ENCODE measurements at places on chromosomes 4 and X.
A peak's percentile ranks its signal among the peaks of the same experiment; 100 is the strongest.

GRCh38 chr4:37392521-37393255 lies 148.1 kb downstream of the NWD2 start:
- DNase-seq, result no peak

- no peak for DNase-seq
Observed at GRCh38 chr4:149999485-150000074, 78.7 kb upstream of the DCLK2 start.

GRCh38 chrX:27863809-27864208 lies 56.0 kb downstream of the MAGEB10 start:
- no peak for DNase-seq

DNA sequence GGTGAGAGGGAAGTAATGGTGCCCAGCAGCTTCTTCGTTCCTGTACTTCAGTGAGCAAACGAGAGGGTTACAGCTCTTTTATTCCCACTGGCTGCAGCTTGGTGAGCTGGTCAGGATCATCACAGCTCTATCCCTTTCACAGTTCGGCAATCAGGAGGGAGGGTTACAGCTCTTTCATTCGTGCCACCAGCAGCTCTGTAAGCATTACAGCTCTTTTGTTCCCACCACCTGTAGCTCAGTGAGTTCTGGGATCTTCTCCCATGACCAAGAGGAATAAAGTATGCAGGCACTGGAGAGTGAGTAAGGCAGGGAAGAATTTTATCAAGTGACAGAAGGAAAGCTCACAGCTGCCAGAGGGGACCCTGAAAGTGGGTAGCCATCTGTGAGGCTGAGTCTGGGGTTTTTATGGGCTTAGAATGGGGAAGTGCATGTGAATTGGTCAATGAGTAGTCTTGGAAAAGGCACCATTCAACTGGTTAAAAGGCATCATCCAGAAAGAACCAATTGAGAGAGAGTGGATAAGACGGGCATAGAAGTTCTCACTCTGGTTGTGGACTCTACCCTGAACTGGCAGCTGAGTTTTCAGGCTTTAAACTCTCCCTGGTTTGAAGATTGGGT lies 123.7 kb downstream of the COX18 start:
- DNase-seq, result no peak

DNA sequence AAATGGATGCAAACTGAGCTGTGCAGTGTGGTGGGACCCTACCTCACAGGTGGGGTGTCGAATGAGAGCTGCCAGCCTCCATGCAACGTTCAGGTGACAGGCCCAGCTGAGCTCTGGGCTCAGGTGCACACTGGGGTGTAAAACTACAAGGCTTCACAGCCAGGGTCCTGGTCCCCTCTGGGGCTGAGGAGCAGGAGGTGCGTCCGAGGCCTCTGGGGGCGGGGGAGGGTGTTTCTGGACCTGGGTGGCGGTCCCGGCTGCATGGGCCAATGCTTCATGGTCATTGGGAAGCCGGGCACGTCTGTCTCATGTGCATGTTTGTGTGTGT lies 26.5 kb upstream of the SORCS2 start:
- DNase-seq, result no peak

DNA sequence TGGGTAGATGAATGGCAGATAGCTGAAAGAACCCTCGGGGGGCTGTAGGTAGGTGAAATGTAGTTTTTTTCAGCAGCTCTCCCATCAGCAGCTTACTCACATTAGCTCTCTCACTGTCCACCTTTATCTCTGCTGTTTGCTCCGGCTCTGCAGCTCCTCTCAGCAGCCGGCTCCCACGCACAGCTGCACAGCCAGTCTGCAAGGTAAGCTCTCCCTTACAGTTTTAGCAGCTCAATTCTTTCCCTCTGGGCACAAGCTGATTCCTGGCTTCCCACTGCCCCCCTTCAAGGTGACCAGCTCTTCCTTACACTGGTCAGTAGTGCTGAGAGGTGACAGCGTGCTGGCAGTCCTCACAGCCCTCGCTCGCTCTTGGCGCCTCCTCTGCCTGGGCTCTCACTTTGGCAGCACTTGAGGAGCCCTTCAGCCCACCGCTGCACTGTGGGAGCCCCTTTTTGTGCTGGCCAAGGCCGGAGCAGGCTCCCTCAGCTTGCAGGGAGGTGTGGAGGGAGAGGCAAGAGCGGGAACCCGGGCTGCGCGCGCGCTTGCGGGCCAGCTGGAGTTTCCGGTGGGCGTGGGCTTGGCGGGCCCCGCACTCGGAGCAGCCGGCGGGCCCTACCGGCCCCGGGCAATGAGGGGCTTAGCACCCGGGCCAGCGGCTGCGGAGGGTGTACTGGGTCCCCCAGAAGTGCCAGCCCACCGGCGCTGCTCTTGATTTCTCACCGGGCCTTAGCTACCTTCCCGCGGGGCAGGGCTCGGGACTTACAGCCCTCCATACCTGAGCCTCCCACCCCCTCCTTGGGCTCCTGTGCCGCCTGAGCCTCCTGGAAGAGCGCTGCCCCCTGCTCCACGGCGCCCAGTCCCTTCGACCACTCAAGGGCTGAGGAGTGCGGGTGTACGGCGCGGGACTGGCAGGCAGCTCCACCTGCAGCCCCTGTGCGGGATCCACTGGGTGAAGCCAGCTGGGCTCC lies 393.6 kb downstream of the CENPC start:
- DNase-seq, result no peak

DNA sequence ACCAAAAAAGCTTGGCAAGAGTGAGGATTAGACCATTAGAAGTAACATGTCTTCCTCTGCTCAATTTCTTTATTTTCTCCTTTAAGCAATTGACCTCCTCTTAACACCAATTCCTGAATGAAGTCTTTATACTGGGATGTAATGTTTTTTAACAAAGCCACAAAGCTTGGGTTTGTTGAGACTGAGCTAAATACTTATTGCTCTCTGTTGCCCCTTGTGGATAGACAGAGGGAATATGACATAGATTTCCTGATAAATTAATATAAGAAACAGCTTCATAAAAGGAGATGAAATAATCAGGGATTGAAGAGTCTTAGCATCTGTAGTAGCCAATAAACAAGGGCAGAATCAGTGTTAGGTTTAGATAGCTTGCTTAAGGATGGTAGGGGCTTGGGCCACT lies 57.6 kb downstream of the CCDC160 start:
- DNase-seq, result no peak

DNA sequence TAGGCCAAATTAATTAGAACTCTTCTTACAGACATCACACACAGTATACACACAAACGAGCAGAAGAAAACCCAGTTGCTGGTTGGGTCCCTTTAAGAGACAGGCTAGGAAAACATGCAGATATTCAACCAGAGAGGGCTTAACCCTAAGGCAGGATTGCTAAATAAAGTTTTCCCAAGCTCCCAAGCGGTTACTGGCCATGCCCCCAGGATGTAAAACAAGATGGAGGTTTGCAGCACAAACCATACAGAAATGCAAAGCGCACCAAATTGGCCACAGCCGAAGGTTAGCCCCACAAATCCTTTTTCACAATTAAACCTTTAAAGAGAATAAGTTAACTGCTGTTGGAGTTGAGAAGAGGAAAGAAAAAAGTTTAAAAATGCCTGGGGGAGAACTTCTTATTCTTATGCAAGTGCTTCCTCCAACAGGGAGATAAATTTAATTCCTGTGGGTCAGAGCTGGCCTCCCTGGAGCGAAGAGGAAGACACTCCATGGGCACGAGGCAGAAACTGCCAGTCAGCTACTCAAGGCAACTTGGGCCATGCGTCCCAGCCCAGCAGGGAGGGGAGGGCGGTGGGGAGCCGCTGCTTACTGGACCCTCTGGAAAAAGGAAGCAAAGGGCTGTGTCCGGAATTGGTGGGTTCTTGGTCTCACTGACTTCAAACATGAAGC lies 167.6 kb upstream of the ARSJ start:
- DNase-seq, result no peak

DNA sequence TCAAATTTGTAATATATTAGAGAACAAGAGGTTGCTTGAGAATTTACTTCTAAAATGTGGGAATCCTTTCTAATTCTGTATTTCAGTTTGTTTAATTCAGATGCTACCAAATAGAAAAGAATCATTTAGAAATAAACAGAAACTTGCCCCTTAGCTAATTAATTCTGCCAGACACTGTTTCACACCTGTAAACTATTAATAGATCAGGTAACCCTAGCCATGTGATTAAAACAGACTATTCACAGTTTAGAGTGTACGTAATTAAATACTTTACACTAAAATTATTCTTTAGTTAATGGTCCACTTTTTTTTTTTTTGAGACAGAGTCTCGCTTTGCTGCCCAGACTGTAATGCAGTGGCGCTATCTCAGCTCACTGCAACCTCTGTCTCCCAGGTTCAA lies 124.0 kb downstream of the PTPN13 start:
- DNase-seq, result no peak

DNA sequence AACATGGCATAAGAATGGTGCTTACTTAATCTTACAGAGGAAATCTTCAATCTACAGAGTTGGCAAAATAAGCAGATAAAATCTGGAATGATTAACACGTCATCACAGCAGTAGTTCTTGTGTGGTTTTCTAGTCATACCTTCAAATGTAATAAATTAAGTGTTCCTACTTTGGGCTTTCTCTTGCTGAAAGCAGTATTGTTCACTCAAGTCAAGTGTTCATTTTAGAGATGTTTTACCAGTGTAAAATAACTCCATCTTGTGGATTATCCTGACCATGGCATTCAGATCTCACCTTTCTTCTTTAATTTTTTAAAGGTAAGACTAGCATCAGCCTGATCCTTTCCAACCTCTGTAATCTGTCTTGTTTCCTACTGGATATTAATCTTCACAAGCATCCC lies 72.9 kb downstream of the ADAMTS3 start:
- no peak for DNase-seq

- DNase-seq, result no peak
Observed at GRCh38 chrX:41258226-41258625, 75.7 kb upstream of the DDX3X start.

DNA sequence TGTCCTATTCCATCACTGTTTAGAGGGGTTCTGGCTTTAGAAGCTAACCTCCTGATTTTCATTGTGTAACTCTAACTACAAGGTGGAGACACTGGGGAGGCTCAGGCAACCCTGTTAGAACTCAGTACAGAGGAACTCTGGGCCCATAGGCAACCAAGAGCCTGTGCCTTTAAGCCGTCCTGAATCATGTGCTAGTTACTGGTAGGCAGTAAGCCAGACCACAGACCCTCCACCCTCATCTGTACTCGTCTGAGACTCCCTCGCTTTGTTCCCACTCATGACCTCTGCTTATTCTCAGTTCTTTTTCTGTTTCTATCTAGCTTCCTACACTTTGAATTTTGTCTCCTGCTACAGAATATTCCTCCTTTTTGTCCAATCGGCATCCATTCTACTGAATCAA lies 31.4 kb downstream of the TBC1D1 start:
- DNase-seq, result peak; percentile 10

DNA sequence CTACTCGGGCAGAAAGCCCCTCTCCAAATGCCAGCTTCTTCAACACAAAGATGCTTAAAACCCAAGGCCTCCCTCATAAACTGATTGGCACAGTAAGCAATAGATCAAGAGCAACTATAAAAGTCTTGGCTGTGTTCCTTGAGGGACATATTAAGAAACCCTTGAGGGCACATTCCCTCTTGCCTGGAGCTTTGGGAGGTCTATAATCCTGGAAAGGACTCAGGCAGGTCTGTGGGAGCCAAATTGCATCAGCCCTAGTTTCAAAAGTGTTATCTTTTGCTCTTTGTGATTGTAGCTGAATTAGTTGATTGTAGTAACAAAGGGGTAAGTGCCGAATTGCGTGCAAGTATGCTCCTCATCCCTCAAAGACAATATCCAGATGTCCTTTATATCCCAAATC lies 18.6 kb upstream of the SETD7 start:
- no peak for DNase-seq

GRCh38 chrX:107576841-107577240 lies 51.5 kb upstream of the PRPS1 start:
- peak; percentile 2 for DNase-seq

DNA sequence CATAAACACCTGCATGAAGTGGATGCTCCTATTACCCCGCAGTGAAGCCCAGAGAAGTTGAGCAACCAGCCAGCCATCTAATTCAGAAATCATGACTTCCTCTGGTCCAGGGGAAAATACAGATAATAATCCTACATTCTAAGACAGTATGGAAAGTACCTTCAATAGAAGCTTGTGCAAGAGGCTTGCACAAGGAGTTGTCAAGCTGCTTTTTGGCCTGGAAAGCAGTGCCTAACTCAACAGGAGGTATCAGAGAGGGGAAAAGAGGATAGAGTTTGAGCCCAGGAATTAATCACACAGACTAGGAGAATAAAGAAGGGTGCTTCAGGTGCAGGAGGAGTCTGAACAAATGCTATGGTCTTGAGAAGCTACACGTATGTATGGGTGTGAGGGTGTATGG lies 26.7 kb downstream of the TMEM192 start:
- DNase-seq, result no peak

DNA sequence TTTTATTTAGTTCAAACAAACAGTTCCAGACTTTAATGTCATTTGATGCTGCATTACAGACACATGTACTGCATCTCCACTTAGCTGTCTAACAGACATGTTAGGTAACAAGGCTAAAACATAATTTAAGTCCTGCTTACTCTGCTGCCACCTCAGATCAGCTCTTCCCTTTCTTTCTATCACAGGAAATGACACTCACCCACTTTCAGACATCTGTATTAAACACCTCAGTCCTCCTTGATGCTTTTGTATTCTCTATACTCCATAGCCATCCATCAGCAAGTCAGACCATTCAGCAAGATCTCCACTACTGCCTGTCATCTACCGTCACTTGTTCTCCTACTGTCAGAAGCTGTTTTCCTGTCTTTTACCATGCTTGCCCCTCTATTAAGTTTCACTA lies 405.4 kb downstream of the IL15 start:
- no peak for DNase-seq

GRCh38 chrX:111507933-111508332 lies 3.5 kb upstream of the SERTM2 start:
- no peak for DNase-seq

GRCh38 chr4:176627916-176628315 lies 164.8 kb downstream of the VEGFC start:
- no peak for DNase-seq

GRCh38 chrX:41956027-41956426 lies 32.7 kb upstream of the CASK start:
- DNase-seq, result no peak

DNA sequence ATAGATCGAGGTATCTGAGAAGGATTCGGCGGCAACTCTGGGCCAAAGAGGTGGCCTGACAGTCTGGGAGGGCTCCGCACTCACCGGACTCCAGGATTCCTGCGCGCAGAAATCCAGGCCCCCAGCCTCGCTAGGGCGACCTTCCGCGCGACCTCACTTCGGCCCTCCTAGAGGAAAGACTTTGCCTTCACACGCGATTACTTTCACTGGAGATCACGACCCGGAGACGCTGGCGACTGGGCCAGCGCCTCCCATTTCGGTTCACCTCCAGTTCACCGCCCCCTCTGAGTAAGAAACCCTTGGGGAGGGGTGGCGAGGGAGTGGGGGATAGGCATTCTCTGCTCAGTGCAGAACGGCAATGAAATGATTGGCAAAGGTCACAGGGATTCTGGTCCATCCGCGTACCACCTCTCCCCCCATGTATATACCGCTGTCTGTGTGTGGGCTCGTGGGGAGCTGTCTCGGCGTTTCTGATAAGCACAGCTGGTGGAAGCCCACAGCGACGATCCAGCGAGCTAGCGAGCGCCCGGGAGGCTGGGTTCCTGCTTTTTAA lies 2.5 kb downstream of the POU3F4 start:
- no peak for DNase-seq

- DNase-seq, result no peak
Observed at GRCh38 chrX:31872007-31872406, 800.2 kb upstream of the FTHL17 start.

Measured in activated naive CD8-positive, alpha-beta T cell treated with anti-CD3 and anti-CD28 coated beads for 36 hours (primary cell).